ENCODE measurements at places on chromosomes 1 and 21.

- no peak for DNase-seq
These were observed 147.1 kb downstream of the C1orf21 start for GRCh38 chr1:184533915-184534314.

- no peak for DNase-seq
These were observed 80.1 kb downstream of the SPAG17 start for GRCh38 chr1:118104951-118105350.

DNA sequence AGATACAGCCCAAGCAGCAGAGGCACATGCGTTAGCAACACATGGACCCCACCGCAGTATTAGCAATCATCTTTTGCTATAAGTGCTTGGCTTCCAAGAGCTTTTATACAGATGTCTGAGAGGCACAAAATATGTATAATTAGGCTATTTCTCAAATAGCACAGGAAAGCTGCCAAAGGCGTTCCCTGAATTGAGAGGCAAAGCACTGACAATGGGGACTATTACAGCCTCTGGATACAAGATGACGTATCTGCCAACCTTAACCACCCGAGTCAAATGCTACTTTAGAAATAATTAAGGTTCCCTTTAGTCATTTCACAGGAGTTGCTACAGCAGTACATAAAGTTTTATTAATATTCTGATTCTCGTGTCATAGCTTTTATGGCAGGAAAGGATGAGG is 6.4 kb downstream of the STMN1 start:
- DNase-seq = peak; percentile 33

- DNase-seq = no peak
These were observed 427.5 kb downstream of the NPHP4 start for GRCh38 chr1:5564578-5565257.

GRCh38 chr21:29360799-29361765 is 62.4 kb downstream of the BACH1 start:
- no peak for DNase-seq

- DNase-seq = no peak
These were observed 59.4 kb upstream of the CYP2J2 start for GRCh38 chr1:59985911-59986515.

DNA sequence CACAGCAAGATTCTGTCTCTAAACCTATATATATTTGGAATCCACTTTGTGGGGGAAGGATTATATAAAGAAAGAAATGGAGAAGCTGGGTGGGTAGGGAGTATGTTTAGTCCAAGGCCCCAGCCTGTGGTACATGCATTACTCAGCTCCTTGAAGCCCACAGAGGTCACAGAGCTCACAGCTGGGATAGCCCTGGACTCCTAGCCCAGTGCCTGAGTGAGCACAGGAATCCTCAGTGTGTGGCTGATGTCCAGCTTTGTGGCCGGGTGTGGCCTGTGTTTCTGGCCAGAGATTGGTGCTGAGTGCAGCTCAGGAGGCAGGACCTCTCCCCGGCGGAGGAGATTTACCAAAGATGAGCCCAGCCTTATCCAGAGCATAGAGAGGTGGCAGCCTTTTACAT is 7.6 kb downstream of the CAPN9 start:
- no peak for DNase-seq

DNA sequence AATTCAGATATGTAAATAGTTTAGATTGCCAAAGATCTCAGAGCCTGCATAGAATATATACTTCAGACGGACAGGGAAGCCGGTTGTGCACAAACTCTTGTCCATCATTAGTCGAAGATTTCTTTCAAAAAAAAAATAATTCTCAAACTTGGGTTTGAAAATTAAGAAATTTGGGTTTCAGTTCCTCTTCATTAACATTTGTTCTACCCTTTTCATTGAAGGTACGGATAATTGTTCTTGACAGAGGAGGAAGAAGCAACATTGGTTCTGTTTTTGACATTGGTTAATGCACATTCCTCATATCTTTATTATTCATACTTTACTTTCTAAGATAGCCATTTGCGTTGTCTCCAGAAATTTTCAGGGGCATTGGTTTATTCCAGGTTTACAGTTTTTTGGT is 38.0 kb upstream of the PRMT6 start:
- DNase-seq = no peak

DNA sequence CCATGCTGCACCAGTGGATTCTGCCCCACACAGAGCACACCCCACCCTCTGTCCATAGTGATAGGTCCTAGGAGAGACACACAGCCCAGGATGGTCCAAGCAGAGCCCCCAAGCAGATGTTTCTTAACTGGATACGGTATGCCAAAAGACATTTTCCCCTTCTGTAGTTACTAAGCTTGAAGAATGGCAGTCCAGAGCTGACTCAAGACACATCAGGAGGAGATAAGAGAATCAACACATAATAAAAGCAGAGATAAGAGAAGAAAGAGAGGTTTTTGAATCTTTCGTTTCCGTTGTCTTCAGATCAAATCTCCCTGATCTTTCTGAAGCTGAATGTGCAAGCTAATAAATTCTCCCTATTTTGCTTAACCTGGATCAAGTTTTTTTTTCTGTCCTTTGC is 21.8 kb upstream of the CASQ2 start:
- DNase-seq = no peak

DNA sequence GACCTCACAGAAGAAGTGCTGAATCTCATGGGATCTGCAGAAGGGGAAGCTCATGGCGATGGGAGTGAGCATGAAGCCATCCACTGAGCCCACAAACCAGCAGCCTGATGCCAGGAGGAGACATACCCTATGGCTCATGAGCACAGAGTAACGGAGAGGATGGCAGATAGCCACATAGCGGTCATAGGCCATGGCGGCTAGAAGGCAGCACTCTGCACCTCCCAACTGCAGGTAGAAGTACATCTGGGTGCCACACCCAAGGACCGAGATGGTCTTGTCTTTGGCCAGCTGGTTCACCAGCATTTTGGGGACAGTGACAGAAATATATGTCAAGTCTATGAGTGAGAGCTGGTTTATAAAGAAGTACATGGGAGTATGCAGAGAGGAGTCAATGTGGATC is 4.3 kb downstream of the OR2T10 start:
- DNase-seq = no peak

- DNase-seq = no peak
These were observed 25.8 kb downstream of the ANP32E start for GRCh38 chr1:150210091-150210490.

All from NCI-H2081 (cell line).